ENCODE measurements at places on chromosomes 6 and 20.

DNA sequence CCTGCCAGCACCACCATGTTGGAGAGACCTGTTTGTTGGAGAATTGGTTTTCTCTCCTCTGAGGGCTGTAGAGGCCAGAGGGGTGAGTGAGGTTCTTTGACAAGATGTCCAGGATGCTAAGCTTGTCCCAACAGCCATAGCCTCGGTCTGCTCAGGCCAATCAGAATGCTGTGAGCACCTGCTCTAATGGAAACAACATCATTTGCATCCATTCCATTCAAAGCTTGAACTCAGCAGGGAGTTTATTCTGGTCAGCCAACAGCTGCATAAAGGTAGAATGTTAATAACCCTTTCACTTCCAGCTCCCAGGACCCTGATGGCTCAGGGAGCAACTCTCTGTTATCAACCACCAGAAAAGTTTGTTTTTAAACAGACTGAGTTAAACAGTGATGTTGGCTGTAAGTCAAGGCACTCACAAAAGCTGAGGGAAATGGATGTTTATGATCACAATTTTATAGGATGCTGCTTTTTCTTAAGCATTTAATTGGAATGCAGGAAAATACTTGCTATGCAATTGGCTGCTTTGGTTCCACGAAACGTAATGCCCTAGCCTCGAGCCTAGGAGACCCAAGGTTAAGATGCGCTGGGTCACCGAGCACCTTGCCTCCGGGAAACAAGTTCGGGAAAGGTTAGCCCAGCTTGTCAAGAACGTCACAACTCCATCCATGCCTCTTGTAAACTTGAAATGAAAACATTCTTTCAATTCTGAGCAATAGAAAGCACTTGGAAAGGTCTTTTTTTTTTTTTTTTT, 155.2 kb downstream of the NFATC2 start:
- no peak for DNase-seq

DNA sequence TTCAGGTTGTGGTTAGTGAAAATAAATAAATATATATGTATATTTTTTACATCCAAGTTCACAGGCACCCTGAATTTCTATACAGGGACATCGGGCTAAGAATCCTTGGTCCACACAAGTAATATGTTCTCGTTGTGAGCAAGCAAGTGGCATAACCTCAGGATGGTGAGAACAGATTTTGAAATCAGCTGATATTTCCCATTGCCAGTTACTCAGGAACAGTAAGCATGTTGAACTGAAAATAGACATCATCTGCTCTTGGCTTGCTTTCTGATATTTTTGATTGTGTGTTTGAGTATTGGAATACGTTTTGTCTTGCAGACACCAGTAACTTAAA, 87.7 kb downstream of the TRMT6 start:
- DNase-seq = no peak

GRCh38 chr6:115721564-115721963, 339.1 kb downstream of the FRK start:
- no peak for DNase-seq

GRCh38 chr6:86331919-86332318, 605.4 kb upstream of the HTR1E start:
- DNase-seq = no peak

GRCh38 chr20:35947489-35947888, 6.8 kb downstream of the SCAND1 start:
- DNase-seq = no peak

- DNase-seq = no peak
These were observed 9.4 kb upstream of the NCOA7 start for GRCh38 chr6:125781314-125781868.

- DNase-seq = no peak
These were observed 98.0 kb downstream of the EYA2 start for GRCh38 chr20:46992640-46993035.

All from esophagus muscularis mucosa (tissue), 4 donors.